ENCODE measurements at places on chromosomes 6 and 20.

DNA sequence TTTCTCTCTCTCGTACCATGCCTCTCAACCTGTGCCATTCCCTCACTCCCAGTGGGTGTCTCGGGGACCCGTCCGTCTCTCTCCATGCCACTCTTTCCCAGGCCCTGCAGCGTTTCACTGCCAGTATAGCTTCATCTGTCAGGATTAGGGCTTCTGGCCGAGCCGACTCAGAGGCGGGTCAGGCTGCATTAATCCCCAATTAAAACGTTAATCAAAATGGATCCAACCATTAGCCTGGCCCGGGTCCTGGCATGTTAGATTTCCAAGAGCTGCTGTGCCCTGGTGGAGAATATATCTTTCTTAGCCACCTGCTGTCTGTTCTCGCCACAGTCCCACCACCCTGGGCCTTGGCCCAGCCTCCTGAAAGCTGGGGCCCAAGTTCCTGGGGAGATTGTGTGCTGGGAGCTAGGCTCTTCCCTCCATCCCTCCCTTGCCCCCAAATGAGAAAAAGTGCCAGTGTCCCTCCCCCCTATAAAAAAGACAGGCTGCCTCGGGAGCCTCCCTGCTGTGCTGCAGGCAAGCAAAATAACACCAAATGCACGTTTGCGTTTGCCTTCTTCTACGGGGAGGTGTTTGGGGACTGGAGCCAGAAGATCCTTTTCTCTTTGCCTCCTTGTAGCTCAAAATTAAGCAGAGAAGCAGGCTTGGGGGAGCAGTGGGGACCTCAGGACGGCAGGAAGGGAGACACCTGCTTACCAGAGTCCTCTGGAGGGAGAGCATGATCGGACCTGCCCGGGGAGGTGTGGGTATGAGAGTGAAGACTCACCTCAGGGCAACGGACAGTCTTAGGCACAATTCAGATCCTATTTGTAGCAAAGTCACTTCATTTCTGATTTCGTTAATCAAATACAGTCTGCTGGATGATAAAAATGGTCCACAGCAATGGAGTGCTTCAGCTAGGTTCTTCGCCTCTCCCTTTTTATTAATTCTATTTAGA, 3.0 kb downstream of the KCNG1 start:
- no peak for DNase-seq

DNA sequence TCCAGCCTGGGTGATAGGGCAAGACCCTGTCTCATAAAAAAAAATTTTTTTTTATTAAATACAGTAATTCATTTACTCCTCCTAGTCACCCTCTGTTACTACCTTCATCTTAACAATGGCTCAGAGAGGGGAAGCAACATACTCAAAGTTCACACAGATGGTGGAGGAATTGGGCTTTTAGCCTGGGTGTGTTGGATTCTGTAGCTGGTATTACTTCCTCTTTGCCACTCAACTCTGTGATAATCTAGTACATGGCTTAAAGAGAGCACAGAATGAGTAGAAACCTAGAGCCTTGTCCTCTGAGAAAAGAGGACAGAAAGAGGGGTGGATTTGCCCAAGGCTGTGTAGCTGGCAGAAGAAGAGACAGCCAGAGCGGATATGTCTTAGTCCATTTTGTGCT, 96.6 kb downstream of the DLGAP4 start:
- no peak for DNase-seq

- DNase-seq, result no peak
Observed at GRCh38 chr20:45826381-45827019, 612 bp downstream of the TNNC2 start.

DNA sequence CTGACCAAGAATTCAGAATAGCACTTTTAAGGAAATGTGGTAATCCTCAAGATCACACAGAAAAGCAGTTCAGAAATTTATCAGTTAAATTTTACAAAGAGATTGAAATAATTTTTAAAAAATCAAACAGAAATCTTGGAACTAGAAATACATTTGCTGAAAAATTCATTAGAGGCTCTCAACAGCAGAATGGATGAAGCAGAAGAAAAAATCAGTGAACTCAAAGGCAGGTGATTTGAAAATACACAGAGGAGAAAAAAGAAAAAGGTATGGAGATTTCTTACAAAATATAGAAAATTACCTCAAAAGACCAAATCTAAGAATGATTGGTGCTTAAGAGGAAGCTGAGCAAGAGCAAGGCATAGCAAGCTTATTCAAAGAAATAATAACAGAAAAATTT, 11.5 kb downstream of the NQO2 start:
- DNase-seq, result no peak

DNA sequence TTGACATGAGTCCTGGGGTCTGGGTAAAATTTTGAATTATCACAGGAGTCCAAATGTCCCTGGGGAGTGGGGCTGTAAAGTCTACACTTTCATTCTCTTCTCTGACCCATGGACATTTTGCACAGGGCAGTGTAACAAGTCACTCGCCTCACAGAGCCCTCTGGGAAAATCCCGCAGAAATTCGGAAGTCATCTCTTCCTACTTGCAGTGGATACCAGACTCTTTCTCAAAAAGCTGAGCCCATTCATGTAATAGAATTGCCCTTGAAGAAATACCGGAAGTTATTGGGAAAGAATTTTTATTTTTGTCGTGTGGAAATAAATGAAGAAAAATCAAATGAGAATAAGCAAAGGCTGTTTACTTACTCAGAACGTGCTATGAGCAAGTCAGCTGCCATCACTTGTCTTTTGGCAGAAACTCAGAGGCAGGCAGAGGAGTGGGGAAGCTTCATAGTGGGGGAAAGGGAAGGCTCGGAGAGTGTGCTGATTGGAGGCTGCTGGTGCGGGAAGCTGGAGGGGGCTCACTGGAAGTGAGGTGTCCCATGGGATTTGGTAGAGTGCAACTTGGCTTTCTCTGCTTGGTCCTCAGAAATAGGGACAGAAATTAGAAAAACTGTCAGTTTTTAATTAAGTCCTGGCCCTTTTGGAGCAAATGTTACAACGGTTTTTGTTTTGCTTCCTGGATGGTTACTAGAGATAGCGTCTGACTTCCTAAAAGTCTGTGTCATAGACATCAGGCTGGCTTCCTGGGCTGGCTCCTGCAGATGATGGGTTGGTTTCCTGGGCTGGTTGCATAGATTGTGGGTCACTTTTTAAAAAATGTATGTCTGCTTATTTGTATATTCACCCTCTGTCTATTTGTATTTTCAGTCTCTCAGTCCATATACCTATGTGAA, 79.8 kb upstream of the EEF1E1 start:
- no peak for DNase-seq

- no peak for DNase-seq
Observed at GRCh38 chr6:82741325-82741995, 324.2 kb downstream of the UBE3D start.

DNA sequence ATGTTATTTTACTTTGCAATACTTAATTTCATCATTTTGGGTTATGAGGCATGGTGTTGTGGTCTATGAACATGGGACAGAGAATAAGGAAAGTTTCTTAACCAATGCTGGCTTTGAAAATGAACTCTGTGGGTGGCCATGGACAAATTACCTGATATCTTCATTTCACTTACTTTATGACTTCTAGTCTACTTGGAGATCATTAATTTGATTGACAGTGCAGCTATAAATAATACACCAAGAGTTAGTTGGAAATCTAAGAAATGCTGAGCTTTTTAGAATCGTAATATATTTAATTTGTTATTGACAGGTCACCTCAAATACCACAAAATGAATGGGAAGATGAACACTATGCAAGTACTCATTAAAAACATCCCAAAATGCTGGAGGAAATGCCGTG, 140.4 kb downstream of the CENPW start:
- DNase-seq, result no peak

DNA sequence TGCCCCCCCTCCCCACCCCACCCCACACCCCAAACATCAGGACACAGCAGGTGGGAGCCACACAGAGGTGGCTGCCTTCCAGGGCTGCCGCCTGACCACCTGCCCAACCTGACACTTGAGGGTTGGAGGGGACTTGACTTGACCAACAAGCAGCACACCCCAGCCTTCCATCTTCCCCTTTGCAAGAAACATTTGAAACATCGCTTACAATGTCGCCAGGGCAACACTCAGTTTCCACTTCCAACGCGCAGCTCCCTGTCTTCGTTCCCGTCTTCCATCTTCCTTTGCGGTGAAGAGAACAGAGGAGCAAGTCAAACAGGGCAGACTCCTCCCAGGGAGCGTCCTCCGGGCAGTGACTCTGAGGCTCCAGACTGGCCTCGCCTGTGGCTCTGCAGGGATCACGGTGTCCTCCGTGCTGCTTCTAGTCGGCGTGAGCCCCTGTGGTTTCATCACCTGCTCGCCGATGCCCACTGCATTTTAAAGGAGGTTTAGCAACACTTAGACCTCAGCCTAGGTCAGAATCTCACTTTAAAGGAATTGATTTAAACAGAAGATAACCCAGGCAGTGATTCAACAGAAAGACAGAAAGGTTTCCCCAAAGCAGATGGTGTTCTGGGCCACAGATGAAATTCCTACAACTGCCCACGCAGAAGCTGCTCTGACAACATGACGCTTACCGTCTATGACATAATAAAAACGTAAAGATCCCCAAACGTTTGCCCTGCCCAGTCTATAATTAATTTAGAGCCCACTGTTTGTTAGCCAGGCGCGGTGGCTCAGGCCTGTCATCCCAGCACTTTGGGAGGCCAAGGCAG, 130.8 kb downstream of the TAF4 start:
- no peak for DNase-seq

DNA sequence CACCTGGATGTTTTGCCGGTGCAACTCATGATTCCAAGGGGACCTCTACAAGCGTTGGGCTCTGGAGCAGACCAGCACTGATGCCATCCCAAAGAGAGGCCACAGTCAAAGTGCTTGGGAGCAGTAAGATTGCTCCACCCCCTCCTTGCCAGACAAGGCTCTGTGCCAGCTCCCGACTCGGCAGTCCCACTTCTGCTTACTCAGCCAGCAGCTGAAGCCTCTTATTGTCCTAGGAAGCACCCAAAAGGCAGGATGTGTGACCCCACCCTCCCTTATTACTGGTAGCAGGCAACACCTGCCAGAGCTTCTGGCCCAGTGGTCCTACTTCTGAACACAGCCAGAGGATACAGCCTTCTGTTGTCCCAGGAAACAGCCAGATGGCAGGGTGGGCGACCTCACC, 614.2 kb downstream of the TENT5A start:
- DNase-seq, result no peak

DNA sequence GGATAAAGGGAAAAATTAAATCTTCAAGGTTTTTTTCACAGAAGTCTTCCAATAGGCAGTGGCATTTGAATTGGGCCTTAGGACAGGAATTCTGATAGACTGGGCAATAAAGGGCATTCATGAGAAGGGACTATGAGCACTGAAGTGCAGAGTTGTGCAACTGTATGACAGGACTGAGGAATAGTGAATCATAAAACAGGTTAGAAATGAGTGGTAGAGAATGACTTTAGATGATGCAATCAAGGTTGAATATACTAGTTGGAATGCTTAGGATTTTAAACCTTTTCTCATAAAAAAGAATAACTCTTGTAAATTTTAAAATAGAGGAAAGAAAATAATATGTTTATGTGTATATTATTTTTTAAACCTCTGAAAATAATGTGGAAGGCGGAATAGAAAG, 944.7 kb downstream of the PHF3 start:
- DNase-seq, result no peak

DNA sequence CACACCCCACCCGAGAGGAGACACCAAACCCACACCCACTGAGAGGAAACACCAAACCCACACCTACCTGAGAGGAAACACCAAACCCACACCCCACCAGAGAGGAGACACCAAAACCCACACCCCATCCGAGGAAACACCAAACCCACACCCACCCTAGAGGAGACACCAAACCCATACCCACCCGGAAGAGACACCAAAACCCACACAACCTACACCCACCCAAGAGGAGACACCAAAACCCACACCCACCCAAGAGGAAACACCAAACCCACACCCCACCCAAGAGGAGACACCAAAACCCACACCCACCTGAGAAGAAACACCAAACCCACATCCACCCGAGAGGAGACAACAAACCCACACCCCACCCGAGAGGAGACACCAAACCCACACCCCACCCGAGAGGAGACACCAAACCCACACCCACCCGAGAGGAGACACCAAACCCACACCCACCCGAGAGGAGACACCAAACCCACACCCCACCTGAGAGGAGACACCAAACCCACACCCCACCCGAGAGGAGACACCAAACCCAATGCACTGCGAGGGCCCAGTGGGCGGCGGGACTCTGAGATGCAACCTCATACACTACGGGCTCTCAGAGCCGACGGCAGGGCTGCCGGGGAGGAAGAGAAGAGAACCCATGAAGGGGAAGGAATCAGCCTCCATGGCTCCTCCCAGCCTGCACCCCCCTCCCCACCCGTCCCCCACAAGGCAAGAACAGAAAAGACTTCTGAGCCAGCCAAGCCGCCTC, 83.3 kb downstream of the TAF4 start:
- DNase-seq, result no peak

GRCh38 chr6:40535110-40535818, 51.9 kb downstream of the LRFN2 start:
- DNase-seq, result no peak

DNA sequence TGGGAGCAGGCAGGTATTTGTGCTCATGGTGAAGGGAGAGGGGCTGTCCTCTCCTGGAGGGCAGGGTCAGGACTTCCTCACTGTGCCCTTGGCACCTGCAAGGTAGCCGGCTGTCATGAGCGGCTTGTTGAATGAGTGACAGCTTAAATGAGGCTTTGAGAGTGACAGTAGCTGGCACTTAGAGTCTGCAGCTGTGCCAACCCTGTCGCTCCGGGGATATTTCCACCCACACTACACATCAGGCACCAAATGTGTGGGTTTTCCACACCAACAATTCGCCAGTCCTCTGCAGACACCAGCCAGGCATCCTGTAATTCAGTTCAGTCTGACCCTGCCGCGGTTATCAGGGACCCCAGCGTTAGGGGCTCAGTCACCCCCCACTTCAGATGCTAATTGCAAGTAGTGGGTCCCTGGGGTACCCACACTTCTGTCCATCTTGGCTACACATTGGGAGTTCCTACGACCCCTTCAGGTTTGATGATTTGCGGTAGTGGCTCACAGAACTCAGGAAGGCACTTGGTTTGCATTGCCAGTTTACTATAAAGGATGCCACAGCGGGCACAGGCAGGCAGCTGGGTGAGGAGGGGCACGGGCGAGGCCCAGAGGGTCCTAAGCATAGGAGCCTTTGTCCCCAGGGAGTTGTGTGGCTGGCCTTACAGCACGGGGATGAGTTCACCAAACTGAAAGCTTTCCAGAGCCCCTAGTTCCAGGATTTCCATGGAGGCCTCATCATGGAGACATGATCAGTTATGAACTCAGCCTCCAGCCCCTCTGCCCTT, 9.1 kb downstream of the MTG2 start:
- DNase-seq, result no peak

GRCh38 chr6:139649732-139650131, 275.3 kb upstream of the CITED2 start:
- DNase-seq, result no peak

GRCh38 chr6:168155193-168155592, 76.2 kb upstream of the FRMD1 start:
- DNase-seq, result no peak

- no peak for DNase-seq
Observed at GRCh38 chr6:111982681-111983080, 71.2 kb upstream of the CCN6 start.

- no peak for DNase-seq
Observed at GRCh38 chr6:147207351-147207750, 3.1 kb downstream of the STXBP5 start.

- no peak for DNase-seq
Observed at GRCh38 chr20:21902391-21902790, 196.9 kb downstream of the PAX1 start.
